Occipital lobe (tissue), 3 donors: ENCODE measurements at places on chromosomes 4 and X.

DNA sequence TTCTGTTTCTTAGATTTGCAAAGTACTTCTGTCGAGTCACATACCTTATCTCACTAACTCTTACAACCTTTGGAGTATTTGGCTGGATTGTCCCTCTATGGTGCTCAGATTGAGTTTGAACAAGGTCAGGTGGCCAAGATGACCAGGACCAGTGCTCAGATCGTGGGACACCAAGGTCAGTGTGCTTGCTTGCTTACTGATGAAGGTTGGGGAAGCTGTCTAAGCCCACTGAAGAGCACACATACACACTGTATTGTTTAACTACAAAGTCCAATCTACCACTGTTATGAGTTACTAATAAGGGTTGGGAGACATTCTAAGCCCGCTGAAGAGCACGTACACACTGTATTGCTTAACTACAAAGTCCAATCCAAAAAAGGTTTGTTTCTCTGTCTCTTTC lies 53.7 kb downstream of the TAB3 start:
- DNase-seq, result no peak

DNA sequence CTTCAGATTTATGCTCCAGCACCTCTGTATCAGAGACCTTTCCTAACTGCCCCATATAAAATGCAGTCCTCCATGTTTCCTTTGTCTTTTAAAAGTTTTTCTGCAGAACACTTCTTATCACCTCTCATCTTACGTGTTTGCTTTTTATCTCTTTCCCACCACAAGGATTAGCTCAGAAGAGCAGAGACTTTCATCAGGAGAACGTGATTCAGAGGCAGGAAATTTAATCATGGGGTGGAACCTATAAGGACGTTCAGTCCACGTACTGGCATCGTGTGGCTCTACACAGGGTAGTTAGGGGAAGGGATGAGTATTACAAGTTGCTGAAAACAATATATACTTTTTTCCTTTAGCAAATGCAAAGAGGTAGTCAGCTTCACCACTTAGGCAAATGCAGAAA lies 98.7 kb downstream of the SORBS2 start:
- no peak for DNase-seq

DNA sequence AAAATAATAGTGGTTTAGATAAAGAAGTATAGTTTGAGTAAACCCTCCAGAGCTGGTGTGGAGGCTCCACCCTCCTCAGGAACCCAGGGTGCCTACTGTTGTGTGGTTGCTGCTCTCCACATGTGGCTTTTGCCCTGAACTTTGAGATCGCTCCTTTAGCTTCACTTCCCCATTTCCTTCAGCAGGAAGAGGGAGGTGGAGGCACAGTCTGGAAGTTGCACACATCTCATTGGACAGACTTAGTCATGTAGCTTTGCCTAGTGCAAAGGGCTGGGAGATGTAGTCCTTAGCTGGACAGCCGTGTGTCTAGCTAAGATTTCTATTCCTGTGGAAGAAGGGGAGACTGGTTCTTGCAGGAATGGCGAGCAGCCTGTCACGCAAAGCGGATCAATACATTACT lies 37.9 kb downstream of the RGS12 start:
- DNase-seq, result no peak

DNA sequence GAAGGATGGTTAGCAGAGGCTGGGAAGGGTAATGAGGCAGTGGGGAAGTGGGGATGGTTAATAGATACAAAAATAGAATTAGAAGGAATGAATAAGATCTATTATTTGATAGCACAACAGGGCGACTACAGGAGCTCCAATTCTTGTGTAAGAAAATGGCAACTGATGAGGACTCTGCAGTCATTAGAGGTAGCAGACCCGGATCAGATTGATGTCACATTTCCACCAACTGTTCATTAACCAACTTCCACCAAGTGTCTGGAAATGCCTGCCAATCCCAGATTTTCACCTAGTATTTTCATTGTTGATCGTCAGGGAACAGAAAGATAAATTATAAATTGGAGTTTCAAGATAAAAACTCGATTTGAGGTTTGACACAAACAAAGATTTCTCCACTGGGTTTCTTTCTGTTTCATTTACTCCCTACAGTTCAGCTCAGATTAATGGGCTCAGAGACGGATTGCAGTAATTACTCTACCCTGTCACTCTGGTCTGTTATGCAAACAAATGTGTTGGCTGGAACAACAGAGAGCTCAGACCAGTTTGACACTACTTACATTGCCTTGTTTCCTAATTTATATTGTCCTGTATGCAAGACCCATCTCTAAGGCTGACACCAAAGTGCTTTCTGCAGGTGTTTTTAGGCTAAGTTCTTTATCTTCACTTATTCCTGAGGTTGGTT lies 909.2 kb upstream of the PRKX start:
- DNase-seq, result no peak

GRCh38 chr4:48557478-48557877 lies 67.4 kb downstream of the ZAR1 start:
- no peak for DNase-seq
